Karpas-422 (cell line): ENCODE measurements at places on chromosomes 7 and 10.
A peak's percentile ranks its signal among the peaks of the same experiment; 100 is the strongest.

DNA sequence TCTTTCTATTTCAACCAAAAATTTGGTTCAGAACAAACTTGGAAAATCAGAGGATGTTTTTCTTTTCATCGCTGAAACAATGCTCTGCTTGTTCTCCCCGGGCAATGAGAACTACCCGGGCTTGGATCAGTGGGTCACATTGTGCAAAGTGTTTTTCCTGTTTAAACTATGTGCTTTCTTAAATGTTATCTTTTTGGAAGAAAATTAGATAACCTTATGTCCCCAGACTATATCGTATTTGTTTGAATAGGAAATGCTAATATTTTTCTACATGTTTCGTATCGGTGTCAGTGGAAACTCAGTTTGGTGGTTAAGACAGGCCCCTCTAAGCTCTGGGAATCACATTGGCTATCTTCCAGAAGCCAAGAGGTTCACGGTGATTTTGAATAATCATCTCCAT, 319.5 kb upstream of the NFE2L3 start:
- no peak for DNase-seq

DNA sequence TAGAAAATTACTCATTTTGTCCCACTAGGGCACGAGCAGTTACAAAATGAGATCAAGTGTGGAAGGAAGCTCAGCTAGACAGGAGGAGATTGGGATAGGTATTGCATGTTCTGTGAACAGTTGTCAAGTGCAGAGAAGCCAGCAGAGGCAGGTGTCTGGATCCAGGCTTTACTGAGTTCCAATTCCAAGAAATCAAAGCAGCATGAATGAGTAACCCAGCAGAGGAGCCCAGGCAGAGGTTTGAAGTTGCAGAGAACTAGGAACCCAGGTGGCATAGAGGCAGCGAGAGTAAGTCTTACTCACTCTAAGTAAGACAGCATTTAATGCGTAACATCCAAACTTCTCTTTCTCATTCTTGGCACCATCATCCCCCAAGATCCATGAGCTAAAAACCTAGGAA, 11.8 kb downstream of the MRC1 start:
- DNase-seq = no peak

DNA sequence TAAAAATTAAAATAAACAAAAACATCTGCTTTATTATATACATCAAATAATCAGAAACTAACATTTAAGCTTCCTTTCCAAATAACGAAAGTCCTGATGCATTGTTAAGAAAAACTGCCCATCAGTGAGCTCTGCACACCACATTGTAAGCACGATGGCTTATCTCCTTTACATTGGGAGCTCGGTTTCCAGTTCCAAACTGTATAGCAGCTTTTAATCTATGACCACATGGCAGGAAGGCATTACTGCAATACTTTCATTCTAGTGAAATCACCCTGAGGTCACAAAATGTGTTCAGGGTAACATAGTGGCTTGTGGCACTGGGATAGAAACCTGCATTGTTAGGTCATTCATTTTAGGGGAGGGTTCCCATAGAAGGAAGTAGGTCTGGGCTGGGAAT, 146.3 kb downstream of the ZNF22 start:
- DNase-seq = no peak

DNA sequence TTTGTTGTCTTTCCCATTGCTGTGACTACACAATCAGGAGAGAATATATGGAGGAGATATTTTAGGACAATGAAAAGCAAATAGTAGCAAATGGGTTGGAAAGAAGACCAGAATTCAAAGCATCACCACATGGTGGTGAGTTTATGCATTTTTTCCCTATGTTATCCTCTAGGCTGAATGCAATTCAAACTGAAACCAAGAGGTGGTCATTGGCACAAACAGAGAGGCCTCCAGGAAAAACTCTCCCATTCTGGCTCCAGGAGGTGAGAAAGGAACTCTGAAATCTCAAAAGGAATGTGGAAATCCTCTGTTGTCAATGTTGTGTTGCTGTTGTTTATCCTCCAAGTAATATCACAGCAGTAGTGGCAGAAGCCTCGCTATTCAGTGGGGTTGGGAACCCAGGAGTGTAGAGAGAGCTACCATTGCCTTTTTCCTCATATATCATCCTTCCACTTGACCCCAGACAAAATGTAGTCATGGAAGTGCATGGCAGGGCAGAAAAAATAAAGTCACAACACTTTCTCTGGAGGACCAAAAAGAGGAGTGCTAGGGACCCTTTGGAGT, 819.1 kb downstream of the GRID1 start:
- no peak for DNase-seq

DNA sequence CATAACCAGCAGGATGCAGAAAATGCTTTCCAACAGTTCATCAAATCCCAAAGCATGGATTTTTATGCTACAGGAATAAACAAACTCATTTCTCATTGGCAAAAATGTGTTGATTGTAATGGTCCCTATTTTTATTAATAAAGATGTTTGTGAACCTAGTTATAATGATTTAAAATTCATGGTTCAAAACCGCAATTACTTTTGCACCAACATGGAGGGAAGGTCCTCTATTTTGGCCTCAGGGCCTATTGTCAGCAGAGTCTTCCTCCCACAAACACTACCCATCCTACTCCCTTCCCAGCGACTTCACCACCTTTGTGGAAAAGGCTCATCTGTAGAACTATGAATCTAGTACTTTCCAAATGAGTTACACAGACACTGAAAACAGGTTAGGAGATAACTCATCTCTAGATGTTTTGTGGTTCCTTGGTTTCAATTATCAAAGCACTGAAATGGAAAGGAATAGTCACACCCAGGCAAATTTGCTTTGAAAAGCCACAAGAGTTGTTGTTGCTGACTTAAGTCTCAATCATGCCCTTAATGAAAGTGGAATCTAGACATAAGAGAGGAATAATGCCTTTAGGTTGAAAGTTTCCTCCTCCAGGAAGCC, 59.4 kb upstream of the FRMD4A start:
- no peak for DNase-seq

GRCh38 chr7:106064316-106064715, 47.8 kb downstream of the SYPL1 start:
- peak; percentile 78 for DNase-seq

DNA sequence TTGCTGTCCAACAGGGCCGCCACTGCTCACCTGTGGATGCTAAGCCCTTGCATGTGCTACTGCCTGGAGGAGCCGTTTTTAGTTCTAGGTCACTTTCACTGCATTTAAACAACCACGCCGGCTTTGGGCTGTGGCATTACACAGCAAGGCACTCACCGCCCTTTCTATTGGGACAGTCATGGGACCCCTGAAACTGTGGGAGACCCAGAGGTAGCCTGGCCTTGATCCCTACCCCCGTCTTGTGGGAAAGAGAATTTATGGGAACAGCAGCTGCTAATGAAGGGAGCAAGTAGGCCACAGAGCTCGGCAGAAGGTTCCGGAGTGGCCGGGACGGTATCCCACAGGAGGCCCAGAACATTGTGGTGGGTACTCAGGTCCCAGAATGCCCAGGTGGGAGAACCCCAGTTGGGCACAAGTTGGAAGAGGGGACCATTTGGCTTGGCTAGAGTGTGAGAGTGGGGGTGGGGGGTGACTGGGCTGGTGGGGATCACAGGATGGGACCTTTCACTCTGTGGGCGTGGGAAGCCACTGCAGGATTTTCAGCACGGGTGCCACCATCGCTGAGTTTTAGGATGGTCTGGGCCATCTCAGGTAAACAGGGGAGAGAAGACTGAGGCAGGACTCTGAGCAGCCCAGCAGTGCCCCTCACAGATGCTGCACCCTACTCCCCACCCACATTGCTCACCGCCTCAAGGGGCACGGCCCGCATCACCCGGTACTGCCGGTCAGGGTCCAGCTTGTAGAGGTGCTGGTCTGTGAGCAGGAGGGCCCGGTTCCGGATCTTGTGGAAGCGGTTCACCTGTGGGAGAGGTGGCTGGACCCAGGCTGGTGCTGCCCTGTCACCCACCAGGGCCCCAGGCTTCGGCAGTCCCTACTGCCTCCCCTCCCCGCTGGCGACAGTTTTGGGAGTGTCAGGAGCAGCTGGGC, 15.2 kb downstream of the MYO1G start:
- DNase-seq = no peak

DNA sequence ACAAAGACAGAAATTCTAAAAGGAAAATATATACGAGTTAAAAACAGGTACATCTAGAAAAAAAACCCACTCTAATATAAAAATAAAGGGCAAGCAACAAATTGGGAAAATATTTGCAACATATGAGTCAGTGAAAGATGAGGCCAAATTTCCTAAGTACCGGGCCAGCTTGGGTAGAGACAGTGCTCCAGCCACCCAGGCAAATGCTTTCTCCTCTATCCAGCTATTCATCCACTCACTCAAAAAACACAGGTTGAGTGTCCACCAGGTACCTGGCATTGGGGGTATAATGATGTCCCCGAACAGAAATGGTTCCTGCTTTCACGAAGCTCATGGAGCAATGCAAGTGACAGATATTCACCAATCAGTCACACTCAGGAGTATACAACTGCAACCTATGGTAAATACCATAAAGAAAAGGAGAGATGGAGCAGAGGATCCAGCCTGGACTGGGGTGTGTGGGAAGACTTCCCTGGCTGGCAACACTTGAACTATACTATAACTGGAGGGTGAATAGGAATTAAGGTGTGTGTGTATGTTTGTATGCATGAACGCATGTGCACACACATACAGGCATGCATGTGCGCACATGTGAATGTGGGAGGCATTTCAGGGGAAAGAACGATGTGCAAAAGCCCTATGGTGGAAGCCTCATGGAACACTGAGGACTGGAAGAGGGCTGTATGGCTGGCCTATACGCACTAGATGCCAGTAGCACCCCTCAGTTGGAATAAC, 2.3 kb downstream of the ARHGAP22 start:
- no peak for DNase-seq

DNA sequence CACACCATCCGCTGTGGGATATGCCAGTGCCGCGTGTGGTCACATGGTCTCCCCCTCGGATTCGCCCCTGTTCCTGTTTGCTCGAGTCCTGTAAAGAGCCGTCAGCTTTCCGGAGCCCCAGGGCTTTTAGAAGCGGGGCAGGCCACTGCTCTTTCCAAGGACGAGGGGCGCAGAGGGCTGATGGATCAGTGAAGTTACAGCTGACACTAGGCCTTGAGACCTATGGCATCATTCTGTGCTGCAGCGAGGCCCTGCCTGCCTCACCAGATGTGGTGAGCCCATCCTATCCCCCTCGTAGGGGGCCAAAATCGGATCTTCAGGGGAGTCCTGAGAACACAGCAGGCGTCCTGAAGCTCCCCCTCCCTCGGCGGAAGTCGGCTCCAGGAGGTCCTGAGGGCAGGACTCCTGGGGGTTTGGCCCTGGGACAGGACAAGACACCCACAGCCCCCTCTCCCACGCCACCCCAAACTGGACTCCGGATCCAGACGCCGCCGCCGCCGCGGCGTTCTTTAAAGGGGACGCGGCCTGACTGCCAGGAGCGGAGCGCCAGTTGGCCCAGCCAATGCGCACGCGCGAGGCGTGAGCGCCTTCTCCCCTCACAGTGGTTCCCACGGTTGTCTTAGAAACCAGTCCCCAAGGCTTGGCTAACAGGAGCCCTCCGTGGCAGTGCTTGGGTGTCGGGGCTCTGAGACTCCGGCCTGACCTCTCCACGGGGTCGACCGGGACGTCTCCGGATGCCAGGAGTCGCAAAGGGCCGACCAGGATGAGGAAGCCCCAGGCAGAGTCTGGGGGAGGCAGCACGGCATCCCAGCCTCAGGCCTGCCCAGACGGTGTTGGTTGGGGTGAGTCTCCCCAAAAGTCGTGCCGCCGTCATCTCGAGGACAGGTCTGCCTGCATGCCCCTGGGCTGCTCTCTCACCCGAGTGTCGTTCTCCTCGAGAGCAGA, 371.7 kb downstream of the ZNF716 start:
- DNase-seq = no peak

DNA sequence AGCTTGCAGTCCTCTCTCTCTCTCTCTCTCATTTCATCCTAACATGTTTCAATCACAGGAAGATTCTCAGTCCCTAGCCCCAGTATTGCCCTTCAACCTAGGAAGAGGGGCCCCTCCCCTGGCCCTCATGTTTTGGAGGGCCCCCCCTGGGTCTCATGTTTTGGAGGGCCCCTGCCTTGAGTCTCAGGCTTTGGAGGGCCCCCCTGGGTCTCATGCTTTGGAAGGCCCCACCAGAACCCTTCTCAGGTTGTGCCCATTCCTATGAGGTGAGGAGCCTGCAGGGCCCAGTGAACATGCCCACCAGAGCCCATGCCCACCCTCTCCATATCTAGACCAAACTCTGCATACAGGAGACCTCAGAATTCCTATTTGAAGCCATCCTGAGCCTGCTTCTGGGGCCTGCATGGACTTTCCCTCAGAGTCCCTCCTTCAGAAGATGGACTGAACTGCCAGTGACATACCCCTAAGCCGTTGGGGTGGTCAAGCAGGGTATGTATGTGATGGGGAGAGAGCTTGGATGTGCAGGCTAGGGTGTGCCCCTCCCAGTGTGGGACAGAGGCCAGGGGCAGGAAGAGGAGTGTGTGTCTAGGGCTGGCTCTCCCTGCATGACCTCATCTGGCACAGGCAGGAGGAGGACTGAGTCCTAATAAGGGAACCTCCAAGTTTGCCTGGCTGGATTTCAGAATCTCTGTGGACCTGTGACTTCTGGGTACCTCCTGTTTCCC, 8.1 kb upstream of the VDAC2 start:
- DNase-seq = no peak

GRCh38 chr10:12541446-12542067, 192.2 kb downstream of the CAMK1D start:
- no peak for DNase-seq

- peak; percentile 55 for DNase-seq
Observed at GRCh38 chr7:131100357-131101054, 227.2 kb upstream of the MKLN1 start.

GRCh38 chr10:71239946-71240795, 27.8 kb downstream of the UNC5B start:
- no peak for DNase-seq
